Stimulated activated CD8-positive, alpha-beta memory T cell treated with anti-CD3 and anti-CD28 coated beads, Interleukin-12 subunit alpha, Interleukin-12 subunit beta, amount 100 ng/mL, for 1 hour (primary cell): ENCODE measurements at places on chromosomes 5 and 9.
A peak's percentile ranks its signal among the peaks of the same experiment; 100 is the strongest.

DNA sequence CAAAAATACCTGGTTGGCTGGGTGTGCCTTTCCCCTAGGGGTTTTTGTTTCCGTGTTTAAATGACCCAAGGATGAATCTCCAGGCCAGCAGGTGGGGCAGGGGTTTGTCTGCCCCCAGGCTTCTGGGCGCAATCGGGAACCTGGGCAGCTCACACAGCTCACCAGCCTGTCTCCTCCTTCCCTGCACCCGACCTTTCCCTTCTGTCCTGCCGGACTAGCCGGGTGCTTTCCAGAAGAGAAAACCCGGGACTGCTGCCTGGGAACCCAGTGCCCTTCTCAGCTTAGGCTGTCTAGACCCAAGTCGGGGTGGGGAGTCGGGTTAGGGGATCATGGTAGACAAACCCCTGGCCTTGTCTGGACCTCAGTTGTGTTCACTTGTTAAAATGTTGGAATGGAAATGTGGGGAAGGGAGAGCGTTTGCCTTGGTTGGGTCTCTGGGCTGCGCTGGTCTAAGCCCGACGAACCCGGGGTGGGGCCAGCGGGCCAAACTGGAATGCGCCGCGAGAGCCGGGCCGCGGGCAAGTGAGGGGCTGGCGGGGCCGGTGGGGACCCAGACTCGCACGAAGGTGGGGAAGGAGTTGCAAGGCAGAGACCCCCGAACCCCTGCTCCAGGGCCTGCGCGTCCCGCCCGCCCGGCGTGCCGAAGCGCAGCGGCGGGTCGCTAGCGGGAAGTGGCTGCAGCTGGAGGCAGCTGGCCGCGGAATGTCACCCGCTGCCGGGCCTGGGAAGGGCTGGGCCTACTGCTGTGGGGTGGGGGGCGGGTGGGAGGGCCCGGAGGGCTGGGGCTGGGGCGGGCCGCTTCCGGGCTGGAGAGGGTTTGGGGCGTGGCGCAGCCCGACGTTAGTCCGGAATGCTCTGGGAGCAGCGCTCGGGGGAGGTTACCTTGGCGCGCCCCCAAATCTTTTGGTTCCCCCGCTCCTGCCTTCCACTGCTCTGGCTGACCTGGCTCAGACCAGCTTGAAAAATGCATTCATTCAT, 84.6 kb downstream of the DAB2IP start:
- DNase-seq, result no peak

DNA sequence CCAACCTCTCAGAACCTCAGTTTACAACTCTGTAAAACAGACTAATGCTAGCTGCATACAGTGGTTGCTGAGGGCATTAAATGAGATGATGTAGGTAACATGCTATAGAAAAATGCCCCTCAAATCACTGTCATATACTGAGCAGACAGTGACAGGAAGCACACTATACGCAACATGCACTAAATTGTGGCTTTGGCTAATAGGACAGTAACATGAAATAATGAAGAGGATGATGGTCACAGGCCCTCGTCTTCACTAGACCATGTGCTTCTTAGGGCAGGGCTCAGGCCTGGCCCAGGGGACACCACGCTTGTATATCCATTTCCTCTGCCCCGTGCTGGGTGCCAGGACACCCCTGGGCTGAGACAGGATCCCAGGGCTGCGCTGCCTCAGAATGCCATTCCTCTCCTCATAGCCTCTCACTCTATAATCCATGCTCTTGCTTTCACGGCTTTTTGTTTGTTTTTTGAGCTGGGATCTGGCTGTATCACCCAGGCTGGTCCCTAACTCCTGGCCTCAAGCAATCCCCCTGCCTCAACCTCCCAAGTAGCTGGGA, 18.9 kb downstream of the CSF1R start:
- no peak for DNase-seq

DNA sequence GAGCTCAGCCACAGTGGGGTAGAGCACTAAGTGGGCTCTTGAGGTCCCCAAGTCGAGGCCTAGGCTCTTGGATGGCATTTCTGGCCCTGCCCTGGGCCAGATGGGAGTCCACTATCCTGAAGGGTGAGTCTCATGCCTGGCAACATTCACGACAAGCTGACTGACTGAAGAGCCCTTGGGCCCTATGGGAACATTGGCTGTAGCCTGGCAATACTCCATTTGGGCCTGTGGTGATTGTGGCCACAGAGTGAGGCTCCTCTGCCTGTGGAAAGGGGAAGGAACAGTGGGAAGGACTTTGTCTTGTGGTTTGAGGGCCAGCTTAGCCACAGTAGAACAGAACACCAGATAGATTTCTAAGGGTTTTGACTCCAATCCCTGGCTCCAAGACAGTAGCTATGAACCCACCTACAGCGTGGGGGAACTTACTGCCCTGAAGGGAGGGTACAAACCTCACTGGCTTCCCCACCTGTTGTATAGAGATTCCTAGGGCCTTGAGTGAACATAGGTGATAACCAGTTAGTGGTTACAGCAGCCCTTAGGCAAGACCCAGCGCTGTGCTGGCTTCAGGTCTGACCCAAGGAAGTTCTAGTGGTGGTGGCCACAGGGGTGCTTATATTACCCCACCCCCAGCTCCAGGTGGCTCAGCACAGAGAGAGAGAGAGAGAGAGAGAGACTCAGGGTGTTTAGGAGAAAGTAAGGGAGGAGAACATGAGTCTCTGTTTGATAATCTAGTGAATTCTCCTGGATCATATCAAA, 72.4 kb downstream of the KIAA0825 start:
- DNase-seq, result no peak

GRCh38 chr9:119963798-119964372, 594.6 kb upstream of the BRINP1 start:
- DNase-seq, result no peak

- no peak for DNase-seq
Observed at GRCh38 chr5:149614034-149614907, 33.0 kb downstream of the ARHGEF37 start.

DNA sequence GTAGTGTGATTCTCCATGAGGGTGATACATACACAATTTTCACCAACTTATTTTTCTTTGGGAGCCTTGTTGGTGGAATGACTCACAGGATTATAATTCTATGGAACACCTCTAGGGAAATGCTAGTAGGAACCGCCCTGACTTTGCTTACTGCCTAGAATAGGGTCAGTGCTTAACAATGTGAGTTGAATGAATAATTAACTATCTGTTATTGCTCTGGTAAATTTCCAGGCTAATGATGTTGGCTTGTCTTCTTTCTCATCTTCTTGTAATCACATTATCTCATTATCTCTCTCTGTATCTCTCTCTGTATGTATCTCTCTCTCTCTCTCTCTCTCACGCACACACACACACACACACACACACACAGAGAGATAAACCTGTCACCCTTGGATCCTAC, 291.1 kb downstream of the TRIM32 start:
- DNase-seq, result no peak

DNA sequence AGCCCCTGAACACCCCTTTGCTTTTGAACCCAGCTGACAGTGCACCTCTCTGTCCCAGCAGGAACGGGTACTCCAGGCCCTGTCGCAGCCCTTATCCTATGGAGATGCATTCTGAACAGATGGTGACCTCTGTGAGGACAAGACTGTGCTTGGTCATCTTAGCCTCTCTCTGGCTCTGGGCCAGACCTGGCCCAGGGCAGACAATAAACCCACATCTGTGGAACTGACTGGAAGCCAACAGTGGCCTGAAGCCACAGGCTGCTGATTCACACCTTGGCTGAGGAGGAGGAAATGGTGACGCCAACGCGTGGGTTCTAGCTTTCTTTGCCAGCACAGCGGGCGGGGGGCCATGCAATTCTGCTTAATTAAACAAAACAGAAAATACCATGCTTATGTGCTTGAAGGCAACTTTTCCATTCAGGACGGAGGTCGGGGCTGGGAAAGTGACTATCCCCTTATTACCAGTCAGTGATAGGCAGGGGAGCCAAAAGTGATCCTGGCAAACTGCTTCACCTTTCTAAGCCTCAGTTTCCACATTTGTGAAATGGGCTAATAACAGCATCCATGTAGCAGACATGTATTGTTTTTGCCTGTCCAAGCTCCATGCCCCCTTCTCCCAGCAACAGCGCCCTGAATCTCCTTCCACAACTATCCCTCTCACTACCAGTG, 10.8 kb downstream of the SH3PXD2B start:
- peak; percentile 9 for DNase-seq

DNA sequence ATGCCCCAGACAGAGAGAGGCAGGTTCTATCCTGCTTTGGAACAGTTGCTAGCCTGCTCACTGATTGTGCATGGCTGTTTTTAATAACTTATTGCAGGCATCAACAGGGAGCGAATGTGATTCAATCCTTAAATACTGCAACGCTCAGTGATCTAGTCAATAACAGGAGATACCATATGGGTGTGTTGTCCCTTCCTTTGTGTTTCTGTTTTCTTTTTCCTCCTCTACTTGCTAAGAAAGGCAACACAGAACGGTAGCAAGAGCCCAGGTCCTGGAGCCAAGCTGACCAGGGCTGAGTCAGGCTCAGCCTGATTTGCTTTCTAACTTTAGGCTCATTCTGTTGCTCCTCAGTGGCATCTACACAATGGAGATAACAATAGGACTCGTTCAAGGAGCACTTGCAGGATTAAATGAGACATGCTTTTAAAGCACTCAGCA, 98.6 kb upstream of the EQTN start:
- DNase-seq, result no peak

DNA sequence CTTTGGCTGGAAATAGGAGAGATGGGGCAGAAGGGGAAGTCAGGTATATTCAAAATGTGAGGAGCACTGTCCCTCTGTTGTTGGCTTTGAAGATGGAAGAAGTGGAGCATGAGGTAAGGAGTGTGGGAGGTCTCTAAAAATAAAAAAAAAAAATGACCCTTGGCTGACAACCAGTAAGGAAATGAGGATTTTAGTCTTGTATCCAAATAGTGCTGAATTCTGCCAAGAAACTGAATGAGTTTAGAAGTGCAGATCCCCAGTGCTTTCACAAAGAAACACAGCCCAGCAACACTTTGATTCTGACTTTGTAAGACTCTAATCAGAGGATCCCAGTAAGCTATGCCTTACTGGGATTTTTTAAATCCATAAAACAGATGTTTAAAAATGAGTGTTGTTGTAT, 367.9 kb downstream of the CYLC2 start:
- no peak for DNase-seq
